ENCODE measurements at places on chromosomes 4 and X.

- DNase-seq = no peak
These were observed 61.3 kb upstream of the CASK start for GRCh38 chrX:41984628-41985027.

GRCh38 chrX:150766351-150767044 lies 73.3 kb downstream of the MTMR1 start:
- DNase-seq = no peak

DNA sequence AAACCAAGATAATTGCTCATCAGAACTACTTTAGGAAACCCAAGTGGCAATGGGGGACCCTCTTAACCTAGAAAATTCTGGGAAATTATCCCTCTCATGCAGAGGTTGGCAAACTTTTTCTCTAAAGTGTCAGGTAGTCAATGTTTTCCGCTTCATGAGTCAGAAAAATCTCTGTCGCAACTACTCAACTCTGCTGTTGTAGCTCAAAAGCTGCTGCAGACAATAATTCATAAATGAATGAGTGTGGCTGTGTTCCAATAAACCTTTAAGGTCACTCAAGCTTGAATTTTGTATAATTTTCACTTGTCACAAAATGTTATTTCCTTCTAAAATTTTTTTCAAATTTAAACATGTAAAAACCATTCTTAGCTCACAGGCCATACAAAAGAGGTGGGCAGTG lies 193.4 kb upstream of the MID1 start:
- DNase-seq = no peak

- no peak for DNase-seq
These were observed 19.9 kb upstream of the AR start for GRCh38 chrX:67523932-67524331.

GRCh38 chr4:80173401-80173800 lies 23.9 kb upstream of the PRDM8 start:
- DNase-seq = no peak

DNA sequence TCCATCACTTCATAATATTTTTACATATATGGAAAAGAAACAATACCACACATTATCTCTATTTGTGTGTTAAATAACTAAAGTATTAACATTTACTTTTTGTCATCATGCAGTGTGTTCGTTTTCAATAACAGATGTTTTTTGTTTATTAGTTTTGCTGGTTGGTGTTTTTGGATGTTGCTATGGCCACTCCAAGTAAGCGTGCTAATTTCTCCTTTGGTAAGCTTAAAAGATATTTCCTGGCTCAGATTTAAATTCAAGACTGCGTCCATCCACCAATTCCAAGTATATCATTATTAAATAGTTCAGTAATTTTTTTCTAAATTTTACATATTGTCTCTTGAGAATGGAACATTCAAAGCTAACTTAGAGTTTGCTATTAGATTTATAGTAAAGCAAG lies 235.4 kb upstream of the IL1RAPL1 start:
- no peak for DNase-seq

GRCh38 chr4:2417765-2418649 lies at the start of gene ZFYVE28:
TSS of gene ZFYVE28 (minus strand) at chr4:2418645. CDS start at chr4:2418323, 322 bp downstream.
- no peak for DNase-seq

DNA sequence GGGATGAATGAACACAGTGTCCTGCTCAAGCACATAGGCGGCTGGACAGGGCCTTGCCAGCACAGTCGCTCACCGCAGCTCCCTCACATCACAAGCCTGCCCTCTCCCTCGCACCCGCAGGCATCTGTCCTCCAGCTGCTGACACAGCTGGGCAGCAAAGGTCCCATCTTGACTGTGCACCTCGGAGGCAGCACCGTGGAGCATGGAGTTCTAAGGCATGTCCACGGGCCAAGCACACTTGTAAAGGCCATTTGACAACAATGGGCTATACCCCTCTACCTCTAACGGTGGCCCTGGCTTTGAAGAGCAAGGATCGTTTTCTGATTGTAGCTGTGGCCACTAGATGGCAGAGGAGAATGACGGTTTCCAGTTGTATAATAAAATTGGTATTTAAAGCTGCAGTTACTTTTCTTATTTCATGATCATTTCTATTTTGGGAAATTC lies 53.8 kb downstream of the APLN start:
- no peak for DNase-seq

DNA sequence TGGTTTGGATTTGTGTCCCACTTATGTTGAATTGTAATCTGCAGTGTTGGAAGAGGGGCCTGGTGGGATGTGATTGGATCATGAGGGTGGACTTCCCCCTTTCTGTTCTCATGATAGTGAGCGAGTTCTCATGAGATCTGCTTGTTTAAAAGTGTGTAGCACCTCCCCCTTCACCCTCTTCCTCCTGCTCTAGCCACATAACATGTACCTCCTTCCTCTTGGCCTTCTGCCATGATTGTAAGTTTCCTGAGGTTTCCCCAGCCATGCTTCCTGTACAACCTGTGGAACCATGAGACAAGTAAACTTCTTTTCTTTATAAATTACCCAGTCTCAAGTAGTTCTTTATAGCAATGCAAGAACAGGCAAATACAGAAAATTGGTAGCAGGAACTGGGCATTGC lies 138.7 kb downstream of the INPP4B start:
- DNase-seq = no peak

DNA sequence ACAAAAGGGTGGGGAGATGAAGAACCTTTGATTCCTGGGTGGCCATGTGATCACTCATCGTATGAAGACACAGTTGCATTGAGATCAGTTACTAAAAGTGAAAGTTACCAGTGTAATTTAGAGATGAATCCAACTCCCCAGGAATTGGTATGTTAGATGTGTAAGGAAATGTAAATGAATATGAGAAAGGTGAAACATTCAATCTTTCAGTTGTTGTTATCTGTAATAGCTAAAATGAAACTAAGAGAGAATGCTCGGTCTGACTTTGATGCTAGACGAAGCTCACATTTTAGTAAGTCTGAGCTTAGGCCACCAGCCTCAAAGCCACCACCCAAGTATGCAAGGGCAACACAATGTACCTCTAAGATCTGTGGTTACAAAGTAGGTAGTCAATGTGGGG lies 194.3 kb upstream of the POF1B start:
- no peak for DNase-seq

DNA sequence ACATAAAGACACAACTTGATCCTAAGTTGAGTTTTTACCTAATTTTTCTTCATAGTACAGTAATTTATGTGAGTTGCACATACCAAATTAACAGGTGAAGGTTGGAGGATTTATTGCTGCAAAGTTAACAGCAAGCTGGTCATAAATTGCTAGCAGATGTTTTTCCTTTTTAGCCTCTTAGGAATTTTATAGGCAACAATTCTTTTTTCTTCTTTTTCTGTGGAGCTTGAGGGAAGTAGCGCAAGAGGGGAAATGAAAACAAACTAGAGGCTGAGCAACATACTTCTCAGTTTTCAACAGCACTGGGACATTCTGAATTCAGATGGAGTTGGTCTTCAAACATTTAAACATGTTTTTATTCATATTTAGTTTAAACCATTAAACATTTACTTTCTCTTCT lies 63.7 kb upstream of the TLR2 start:
- no peak for DNase-seq

- DNase-seq = no peak
These were observed 315.6 kb upstream of the SMIM31 start for GRCh38 chr4:164438321-164438720.

DNA sequence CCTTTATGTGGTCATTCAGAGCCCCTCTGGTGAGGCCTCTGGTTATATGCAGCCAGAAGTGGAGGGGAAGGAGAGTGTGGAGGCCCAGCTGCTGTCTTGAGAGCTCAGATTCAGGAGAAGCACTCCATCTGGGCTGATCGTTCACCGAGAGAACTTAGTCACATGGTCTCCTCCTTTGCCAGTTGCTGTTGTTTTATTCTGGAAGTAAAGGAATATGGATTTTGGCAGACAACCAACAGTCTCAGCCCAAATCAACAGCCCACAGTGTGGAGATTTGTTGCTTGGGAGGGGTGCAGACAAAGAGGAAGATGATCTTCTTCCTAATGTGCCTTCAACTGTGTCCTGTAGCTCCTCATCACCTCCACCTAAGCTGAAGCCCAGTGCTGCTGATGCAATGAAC lies 355.4 kb downstream of the ANK2 start:
- no peak for DNase-seq

DNA sequence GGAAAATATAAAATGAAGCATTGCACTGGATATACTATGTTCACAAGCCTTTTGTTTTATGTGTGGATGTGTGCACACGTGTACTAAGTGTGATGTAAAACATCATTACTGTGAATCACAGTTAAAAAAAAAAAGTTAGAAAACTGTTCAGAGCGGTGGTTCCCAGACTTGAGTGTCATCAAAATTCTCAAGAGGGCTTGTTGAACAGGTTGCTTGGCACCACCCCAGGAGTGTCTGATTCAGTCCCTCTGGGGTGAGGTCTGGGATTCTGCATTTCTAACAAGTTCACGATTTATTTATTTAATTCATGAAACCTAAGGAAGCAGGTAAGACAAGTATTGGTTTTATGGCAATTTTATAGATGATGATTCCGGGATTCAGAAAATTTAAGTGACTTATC lies 1.8 kb downstream of the CENPU start:
- no peak for DNase-seq

- no peak for DNase-seq
These were observed 698 bp downstream of the AFF1 start for GRCh38 chr4:86935566-86935852.

DNA sequence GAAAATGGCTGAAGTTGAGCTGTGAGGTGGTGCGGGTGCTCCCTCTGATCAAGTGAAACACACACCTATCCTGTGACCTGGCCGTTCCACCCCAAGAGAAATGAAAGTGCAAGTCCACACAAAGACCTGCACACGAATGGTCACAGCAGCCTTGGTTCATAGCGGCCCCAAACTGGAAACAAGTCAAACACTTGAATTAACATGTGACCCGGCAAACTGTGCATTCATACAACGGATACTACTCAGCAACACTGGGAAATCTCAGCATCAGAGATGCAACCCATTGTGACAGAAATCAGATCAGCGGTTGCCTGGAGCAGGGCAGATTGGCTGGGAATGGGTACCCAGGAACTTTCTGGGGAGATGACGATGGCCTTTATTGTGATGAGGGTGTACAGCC lies 7.6 kb downstream of the G6PD start:
- DNase-seq = no peak

- DNase-seq = no peak
These were observed 157.7 kb upstream of the PITX2 start for GRCh38 chr4:110780538-110780937.

DNA sequence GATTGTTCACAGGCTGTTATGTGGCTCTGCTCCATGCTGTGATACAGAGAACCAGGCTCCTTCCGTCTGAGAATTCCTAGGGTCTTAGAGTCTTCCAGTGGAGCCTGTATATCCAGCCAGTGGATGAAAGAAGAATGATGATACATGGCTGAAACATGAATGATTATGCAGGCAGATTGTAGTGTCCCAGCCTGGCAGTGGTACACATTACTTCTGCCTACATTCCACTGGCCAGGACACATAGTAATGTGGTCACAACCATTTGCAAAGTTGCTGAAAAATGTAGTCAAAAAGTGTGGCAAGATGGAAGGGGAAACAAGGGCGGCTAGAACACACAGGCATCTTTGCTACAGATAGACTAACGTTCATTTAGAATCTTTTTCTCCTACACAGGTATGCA lies 4.5 kb upstream of the GBA3 start:
- DNase-seq = no peak

GRCh38 chr4:86274642-86275041 lies 85.2 kb downstream of the MAPK10 start:
- no peak for DNase-seq

DNA sequence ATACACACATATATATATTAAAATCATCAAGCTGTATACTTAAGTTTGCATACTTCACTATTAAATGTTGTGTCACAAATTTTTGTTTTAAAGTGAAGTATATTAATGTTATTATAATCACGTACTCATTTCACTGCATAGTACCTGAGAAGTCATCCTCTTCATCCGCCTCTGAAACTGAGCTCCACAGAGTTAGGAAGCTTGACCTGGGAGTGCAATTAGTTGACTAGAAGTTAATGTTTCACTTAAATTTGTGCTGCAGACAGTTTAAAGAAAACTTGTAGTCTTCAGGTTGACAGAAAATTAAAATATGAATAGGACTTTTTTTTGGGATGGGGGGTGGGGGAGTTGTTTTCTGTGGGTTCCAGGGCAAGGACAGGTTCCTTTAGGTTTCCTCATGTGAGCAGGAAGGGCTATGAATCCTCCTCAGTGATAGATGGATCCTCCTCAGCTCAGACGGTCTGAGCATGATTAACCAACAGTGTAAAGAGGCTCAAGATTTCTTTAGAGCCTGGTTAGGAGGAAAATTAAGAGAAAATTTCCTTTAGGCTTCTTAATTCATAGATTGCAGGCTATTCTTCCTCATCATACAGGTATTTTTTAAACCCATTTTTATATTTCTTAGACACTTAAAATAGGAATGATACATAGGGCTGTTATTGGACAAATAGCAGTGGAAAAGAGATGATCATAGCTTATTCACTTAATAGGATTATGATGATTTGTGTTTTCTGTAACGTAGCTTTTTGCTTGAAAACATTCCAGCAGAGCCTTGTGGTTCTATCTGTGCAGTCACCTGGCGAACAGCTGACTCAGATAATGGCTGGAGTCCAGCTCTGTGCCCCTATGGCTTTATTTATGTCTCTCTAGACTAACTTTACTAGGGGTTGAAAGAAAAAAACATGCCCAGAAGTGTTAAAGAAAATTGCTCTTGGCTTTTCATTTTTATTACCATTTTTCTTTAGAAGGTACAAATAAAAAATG lies 102.7 kb downstream of the SLC4A4 start:
- DNase-seq = no peak

DNA sequence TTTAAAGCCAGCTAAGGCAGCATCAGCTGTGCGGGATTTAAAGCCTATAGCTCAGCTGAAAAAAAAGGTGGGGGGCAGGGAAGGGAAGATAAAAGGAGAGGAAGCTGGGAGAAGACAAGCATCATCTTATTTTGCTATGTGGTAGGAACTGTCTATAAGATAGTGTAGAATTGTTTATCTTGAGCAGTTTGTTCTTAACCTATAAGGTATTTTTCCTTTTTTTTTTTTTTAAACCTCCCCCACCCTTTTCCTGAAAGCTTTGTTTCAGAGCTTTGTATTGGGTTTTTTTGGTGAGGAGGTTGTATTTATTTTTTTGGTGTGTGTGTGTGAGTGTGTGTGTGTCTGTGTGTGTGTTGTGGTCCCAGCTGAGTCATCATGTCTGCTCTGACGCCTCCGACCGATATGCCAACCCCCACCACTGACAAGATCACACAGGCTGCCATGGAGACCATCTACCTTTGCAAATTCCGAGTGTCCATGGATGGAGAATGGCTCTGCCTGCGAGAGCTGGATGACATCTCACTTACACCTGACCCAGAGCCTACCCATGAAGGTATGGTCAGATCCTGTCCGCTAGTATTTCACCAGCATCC lies 531 bp downstream of the RUFY3 start:
- DNase-seq = no peak

- DNase-seq = no peak
These were observed 401.3 kb upstream of the BOD1L1 start for GRCh38 chr4:14028862-14029261.

DNA sequence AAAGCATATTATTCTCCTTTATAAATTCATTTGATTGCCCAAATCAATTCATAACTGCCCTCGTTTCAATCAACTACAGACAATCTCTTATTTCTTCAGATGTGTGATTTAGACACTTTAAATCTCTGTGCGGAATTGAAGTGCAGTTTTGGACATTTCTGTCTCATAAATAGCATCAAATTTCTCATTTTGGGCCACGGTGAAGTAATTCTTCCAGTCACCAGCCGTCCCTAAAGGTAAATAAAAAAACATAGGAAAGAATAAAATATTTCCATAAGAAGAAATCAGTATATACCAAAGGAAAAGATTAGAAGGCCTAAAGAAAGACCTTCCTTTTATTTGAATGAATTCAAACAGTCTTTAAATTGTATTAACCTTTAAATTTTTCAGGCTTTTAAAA lies 33.4 kb downstream of the SULT1B1 start:
- DNase-seq = no peak
